Suppressor macrophage treated with lipopolysaccharide for 1 hour (primary cell): ENCODE measurements at places on chromosomes 6 and 20.

DNA sequence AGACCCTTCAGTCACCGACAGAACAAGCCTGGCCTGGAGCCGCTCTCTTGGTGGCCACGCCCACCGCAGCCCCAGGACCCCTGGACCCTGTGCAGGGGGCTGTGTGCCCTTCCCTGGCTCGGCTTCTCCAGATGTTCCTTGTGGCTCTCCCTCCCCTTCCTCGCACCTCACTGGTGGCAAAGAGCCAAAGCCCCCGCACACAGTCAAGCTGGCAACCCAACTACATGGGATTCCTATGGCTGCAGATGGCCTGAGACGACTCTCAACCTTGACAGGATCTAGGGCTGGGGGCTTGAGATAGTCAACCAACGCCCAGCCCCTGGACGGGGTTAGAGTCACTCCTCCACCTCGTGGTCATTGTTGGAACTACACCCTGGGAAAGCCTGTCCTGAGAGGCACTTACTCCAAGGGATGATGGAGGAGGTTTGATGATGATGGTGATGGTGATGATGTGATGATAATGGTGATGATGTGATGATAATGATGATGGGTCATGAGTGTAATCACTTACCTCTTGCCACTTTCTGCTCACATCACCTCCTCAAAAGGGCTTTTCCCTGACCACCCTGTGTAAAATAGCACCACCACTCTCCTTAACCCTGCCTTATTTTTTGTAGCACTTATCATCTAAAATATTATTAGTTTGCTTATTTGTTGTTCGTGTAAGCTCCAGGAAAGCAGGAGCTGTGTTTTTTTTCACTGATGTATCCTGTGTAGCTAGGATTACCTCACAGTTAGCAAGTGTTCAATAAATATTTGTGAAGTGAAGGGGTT, 278.4 kb downstream of the LRFN2 start:
- peak; percentile 50 for DNase-seq

DNA sequence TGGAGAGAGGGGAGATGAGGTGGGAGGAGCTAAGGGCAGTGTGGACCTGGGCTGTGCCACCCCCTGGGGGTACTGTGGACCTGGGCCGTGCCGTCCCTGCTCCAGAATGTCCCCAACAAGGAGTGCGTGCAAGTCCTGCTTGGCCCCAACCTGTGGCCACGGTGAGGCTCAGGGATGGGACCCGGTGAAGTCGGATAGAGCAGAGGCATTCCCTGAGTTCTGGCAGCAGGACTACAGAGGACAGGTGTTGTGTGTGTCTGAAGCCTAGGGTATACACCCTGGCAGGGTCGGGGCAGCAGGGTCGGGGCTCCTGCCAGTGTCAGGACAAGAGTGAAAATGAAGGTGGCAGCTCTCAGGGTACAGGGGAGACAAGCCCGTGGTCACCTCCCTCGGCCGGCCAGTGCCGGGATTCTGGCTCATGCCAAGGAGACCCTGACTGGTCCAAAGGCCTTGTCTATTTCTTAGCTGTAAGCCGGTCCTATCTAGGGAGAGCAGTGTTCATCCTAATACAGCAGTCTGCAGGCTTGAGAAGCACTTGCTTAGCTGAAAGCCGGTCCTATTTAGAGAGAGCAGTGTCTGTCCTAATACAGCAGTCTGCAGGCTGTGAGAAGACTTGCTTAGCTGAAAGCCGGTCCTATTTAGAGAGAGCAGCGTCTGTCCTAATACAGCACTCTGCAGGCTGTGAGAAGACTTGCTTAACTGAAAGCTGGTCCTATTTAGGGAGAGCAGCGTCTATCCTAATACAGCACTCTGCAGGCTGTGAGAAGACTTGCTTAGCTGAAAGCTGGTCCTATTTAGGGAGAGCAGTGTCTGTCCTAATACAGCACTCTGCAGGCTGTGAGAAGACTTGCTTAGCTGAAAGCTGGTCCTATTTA, 95.9 kb downstream of the SMOC2 start:
- no peak for DNase-seq

DNA sequence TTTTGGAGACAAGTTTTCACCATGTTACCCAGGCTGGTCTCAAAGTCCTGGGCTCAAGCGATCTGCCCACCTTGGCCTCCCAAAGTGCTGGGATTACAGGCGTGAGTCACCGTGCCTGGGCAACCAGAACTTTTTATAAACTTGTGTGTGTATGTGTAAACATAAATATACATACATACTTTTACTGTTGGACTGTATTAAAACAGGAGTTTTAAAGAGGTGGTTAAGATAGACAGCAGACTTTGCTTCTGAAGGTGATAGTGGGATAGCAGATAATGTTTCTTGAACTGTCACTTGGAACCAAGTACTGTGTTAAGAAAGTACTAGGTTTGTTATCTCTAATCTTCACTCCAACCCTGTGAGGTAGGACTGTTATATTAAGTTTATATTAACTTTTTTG, 28.6 kb upstream of the MAPK13 start:
- no peak for DNase-seq

GRCh38 chr6:155066361-155066760, 71.2 kb downstream of the TIAM2 start:
- DNase-seq: no peak

DNA sequence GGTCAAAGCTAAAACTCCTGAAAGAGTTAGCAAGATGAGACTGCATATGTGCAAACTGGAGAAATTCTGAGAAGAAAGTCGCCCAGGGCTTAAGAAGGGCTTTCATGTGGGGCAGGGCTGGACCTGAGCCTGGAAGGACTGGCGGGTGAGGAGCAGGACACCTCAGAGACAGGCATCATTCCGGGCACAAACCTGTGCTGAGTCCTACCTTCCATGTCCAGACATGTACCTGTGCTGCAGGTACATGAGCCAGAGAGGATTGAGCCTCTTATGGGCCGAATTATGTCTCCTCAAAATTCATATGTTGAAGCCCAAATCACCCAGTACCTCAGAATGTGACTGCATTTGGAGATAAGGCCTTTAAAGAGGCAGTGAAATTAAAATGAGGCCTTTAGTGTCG, 171.0 kb downstream of the QRSL1 start:
- DNase-seq: no peak

DNA sequence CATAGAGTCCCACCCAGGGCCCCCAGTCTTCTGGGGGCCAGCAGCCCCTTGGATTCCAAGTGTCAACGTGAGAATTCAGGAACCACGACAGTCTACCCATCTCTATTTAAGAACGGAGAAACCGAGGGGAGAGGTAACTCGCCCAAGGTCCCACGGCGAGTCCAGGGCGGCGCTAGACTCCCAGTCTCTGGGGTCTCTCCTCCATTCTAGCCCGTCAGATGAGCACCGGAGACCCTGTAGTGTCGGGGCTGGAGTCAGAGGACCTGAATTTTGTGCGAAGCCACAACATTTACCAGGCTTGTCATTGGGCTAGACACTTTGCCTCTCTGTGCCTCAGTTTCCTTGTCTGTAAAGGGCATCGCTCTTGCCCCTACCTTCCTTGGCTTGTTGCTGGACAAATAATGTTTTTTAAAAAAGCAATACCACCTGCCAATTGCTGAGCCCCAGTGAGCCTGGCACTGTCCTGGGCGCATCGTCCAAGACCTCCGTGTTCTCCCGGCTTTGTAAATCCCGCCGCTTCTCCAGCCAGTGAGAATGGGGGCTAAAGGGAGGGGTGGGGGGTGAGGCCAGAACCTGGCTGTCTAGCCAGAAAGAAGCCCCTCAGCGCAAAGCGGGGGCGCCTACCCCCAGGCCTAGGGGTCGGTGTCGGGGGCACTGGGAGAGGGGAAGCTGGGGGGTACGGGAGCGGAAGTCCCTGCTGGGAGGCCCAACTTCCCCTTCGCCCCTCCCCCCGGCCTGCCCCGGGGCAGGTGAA, 91.7 kb downstream of the NCR2 start:
- no peak for DNase-seq
